GM13976 (cell line): ENCODE measurements at places on chromosomes 2 and 18.

- DNase-seq = no peak
Measured at GRCh38 chr18:13448335-13448795, 229.8 kb downstream of the LDLRAD4 start.

DNA sequence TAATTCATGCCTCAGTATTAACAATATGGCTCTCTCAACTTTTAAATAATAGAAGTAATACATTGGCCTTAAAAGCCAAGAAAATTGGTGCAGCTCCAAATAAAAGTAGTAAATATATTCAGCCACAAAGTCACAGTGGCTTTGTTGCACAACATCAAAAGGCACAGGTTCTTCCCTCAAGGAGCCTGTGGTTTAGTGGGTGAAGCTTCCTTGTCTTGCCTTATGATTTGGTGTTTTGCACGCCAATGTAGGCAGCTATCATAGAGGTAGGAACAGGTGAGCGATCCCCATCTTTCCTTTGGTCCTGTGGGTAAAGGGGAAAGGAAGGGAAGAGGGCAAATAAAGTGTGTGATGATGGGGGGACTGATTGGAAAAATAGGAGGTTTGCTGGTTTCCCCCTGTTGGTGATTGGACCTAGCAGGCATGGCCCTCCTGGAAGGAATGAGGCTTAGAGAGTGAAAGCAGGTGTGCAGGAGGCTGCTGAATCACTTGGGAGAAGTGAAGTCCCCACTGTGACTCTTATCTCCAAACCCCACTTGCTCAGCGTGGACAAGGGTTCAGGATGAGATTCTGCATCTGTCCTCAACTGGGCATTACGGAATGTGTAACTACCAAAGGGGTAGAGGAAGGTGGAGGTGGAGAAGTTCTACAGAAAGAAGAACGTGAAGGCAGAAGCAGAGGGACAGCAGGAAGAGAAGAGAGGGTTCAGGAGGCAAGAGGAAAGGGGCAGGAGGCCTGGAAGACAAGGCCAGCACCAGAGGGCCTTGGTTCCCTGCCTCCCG, 20.1 kb upstream of the TNP1 start:
- DNase-seq = no peak

DNA sequence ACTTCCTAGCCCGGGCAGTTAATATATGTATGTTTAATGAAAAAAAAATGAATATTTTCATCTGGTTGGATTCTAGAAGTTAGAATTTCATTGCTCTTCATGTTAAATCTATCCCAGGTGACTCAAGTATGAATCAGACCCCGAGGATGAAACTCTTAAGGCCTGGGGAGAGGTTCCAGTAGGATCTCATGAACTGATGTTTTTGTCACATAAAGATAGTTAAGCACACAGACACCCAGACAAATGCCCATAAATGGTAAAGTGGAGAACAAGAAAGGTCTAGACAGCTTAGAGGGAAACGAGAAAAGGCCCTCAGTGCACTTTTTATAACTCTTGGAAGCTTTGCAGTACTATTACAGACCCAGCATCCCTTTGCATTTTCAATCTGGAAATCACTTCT, 114.1 kb downstream of the RIF1 start:
- no peak for DNase-seq

GRCh38 chr18:6940451-6940850, 177.1 kb downstream of the LAMA1 start:
- DNase-seq = no peak

GRCh38 chr2:23221236-23221635, 163.7 kb upstream of the KLHL29 start:
- DNase-seq = no peak

GRCh38 chr18:76351961-76352581, 143.0 kb downstream of the ZNF516 start:
- DNase-seq = no peak

DNA sequence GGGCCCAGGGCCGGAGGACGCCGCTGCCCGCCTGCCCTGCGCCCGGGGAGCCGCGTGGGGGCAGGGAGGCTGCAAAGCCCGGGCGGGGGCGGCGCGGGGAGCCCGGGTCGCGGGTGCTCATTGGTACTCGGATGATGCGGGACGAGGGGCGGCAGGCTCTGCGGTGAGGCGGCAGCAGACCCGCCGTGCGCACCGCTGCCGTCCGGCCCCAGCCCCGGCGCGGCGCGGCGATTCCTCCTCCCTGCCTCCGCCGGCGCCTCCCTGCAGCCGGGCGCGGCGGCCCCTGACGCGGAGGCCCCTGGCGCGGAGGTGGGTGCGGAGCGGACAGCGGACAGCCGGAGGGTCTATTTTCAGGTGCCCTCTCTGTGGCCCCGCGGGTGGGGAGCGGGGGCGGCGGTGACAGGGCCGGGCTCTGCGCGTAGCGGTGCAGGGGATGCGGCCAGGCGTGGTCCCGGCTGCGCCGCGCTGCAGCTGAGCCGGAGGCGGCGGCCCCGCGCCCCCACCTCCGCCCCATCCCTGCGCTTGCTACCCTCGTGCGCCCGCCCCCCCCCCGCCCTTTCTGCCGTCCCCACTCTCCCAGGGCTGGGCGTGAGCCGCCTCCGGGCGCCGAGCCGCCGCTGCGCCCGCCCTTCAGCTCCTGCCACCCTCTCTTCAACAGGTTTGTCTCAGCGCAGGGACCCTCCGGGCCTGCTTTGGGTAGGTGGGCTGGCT, 640 bp downstream of the SPTBN1 start:
- peak; percentile 68 for DNase-seq

- DNase-seq = no peak
Measured at GRCh38 chr2:43458014-43458628, 137.7 kb downstream of the THADA start.

GRCh38 chr18:76377359-76377756, 117.7 kb downstream of the ZNF516 start:
- DNase-seq = no peak

DNA sequence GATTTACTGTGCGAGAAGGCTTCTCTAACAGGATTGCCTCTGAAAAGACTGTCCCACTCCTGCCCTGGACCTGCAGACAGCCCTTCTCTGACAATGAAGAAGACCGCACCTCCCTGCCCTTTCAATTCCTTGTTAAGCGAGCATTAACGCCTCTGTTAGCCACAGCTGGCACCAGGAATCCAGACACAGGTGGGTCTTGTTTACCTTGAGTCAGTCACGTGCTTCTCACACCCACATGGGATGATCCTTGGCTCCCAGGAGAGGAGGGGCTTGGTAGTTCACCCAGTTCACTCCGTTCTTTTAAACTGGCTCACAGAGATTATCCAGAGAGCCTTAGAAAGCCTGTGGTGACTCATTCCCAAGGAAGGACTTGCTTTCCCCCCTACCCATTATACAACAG, 410.5 kb upstream of the MEIS1 start:
- no peak for DNase-seq

DNA sequence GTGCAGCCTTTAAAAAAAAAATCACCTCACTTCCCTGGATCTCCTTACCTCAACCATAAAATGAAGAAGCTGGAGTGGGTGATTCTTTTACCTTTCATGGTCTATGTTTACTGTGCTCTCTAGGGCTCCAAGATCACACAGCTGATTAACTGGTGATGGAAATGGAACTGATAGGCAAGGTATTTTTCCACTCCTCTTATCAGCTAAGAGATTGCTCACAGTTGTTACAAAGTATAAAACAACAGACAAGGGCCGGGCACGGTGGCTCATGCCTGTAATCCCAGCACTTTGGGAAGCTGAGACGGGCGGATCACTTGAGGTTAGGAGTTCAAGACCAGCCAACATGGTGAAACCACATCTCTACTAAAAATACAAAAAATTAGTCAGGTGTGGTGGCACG, 14.5 kb downstream of the RPS27A start:
- DNase-seq = no peak

DNA sequence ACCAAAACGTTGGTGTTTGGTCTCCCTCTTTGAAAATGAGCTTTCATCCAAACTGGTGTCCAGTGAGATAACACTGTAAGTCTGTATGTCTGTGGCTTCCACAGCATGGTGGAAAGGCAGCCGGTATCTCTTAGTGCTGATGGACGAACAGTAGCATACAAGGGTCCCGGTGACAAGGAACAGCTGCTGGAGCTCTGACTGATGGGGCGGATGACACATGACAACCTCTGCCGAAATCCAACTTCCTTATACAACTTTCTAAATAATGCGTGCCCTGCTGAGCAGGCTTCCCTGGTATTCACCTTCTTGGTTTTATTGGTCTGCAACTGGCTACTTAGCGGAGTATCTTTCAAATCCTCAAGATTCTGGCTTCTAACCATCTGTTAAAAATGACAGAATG, 216.2 kb downstream of the SRBD1 start:
- DNase-seq = no peak

DNA sequence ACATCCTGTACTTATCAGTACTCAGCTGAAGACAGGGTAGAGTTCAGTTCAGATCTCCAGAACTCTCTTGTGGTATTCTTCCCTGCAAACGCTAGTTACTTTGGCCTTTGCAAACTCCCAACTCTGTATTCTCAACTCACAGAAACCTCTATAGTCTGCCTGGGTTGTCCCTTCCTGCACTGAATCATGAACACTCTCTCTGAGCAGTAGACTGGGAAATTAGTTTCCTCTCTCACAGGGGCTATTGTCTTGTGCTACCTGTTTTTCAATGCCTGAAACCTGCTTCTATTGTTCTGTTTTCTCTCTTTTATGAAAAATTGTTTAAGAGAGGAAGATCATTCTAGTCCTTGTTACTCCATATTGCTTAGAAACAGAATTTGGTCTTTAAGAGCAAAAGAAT, 134.7 kb downstream of the VIT start:
- no peak for DNase-seq

DNA sequence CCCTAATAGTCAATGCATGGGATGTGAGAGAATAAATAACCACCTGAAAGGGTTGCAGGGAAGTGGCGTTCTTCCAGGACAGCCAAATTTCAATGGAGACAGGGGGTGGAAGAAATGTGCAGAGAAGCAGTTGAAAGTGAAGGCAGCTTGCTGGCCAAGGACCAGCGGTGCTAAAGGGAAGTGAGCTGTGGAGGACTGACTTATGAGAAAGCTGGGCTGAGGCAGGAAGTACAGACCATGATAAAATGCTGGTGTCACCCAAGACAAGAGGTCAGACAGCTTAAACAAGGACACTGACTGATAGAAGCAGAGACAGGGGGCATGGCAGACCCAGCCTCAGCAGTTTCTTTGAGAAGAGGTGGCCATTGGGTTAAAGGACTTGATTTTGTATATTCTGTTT, 106.7 kb downstream of the DTNB start:
- peak; percentile 65 for DNase-seq

DNA sequence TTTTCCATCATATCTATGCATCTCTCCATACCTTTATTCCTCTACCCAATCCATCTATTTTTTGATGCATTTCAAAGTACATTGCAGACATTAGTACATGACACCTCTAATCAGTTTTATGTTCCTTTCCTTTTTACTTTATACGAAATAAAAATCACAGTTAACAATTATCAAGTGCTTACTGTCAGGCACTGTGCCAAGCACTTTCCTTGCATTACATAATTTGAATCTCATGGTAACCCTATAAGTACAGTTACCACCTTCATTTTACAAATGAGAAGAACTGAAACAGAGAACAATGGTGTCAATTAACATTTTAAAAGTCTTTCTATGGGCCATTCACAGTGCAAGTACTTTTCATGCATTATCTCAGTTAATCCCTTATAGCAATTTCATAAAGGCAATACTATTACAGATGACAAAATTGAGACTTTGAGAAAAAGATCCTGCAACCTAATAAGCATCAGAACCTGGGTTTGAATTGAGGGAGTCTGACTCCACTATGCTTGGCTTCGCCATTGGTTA, 544.4 kb upstream of the TNP1 start:
- no peak for DNase-seq

DNA sequence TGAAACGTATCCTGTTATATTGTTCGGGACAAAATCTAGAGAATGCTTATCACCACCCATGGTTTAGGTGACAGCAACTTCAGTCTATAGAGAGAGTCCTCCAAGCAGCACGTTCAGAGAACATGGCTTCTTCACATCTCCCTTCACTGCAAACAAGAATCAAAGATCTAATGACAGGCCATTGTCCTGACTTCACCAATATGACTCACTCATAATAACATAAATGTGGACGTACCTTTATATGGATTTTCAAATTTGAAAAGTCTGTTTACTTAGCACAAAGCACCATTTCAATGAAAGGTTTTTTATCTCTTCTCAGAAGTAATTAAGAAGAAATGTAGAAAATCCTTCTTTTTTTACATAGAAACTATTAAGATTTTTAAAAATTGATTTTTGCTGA, 46.7 kb downstream of the KLF7 start:
- DNase-seq = no peak

GRCh38 chr18:35376393-35376741, 770 bp downstream of the ZNF396 start:
- DNase-seq = peak; percentile 64

DNA sequence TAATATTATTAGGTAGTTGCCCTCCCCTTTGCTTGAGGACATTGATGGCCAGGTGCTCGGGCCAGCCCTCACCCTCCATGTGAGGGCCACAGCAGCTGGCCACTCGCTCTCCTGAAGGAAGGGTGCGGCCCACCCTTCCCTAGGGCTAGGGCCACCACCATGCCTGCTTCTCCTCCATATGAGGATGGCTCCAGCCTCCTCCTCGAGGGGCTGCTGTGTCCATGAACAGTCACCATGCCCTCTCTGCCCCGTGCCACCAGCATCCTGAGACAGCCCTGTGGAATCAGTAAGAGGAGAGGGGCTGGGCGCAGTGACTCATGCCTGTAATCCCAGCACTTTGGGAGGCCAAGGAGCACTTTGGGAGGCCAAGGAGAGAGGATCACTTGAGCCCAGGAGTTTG, 2.4 kb downstream of the GPR17 start:
- no peak for DNase-seq

DNA sequence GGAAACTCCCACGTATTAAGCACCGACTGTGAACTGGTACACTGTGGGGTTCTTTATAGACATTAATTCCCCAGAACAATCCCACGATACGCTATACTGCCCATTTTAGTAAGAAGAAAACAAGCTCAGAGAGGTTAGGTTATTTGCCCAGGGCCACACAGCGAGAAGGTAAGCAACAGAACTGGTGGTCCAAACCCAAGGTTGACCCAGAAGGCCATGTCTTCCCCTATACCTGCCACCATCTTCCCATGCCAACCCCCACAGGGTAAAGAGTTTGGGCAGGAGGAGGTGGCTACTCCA, 69.9 kb downstream of the MARCO start:
- no peak for DNase-seq

- no peak for DNase-seq
Measured at GRCh38 chr18:12038082-12038638, 55.5 kb upstream of the ANKRD62 start.

- DNase-seq = peak; percentile 34
Measured at GRCh38 chr18:13613099-13613498, 113.3 kb downstream of the FAM210A start.

- DNase-seq = no peak
Measured at GRCh38 chr18:23966909-23967308, 47.6 kb upstream of the TTC39C start.

- no peak for DNase-seq
Measured at GRCh38 chr2:26522325-26522724, 44.4 kb upstream of the OTOF start.

- DNase-seq = no peak
Measured at GRCh38 chr2:69652206-69652605, 8.7 kb upstream of the AAK1 start.
